GM04504 (cell line): ENCODE measurements at places on chromosomes 11 and 22.
A peak's percentile ranks its signal among the peaks of the same experiment; 100 is the strongest.

- no peak for DNase-seq
Measured at GRCh38 chr11:11313902-11314692, 39.0 kb downstream of the CSNK2A3 start.

- peak; percentile 5 for DNase-seq
Measured at GRCh38 chr11:1307998-1308742, 1.3 kb downstream of the TOLLIP start.

DNA sequence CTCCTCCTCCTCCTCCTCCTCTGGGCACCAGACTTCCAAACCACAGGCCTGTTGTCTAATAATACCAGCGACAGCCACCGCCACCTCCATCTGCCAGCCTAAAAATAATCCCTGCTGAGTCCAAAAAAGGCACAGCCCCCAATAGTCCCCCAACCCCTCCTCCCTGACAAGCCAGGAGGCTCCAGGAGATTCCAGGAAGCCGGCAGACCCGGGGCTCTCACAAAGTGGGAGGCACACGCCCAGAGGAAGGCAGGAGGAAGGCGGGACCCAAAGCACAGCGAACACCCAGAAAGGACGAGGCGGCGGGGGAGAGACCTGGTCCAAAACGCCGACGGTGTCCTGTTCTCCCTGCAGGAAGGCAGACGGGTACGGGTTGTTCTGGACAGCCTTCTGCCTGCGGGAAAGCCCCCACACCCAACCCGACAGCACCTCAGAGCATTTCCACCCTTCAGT is 5.9 kb downstream of the IGSF9B start:
- DNase-seq, result no peak

GRCh38 chr22:41915035-41915785 is at the start of gene SHISA8:
Gene SHISA8, minus strand, starts transcription at chr22:41915074. Its CDS starts 407 bp downstream, at chr22:41914667.
- no peak for DNase-seq

GRCh38 chr11:69941546-69942332 is 122.5 kb upstream of the FGF3 start:
- no peak for DNase-seq

GRCh38 chr11:8720352-8720751 is 37.8 kb downstream of the RPL27A start:
- no peak for DNase-seq

DNA sequence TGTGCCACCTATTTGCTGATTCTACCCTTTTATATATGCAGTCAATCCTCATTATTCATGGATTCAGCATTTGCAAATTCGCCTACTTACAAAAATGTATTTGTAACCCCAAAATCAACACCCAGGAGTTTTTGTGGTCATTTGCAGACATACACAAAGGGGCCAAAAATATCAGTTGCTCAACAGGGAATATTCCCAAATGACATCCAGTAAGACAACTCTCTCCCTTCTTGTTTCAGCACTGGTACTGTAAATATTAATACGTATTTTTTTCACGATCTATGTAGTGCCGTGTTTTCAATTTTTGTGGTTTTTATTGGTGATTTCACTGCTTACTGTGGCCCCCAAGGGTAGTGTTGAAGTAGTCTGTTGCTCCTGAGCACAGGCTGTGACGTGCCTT is 11.8 kb upstream of the CAVIN3 start:
- no peak for DNase-seq

GRCh38 chr11:39304586-39304985 is 2154.9 kb downstream of the LRRC4C start:
- DNase-seq, result no peak

- DNase-seq, result no peak
Measured at GRCh38 chr11:134385774-134386565, 26.1 kb downstream of the B3GAT1 start.

DNA sequence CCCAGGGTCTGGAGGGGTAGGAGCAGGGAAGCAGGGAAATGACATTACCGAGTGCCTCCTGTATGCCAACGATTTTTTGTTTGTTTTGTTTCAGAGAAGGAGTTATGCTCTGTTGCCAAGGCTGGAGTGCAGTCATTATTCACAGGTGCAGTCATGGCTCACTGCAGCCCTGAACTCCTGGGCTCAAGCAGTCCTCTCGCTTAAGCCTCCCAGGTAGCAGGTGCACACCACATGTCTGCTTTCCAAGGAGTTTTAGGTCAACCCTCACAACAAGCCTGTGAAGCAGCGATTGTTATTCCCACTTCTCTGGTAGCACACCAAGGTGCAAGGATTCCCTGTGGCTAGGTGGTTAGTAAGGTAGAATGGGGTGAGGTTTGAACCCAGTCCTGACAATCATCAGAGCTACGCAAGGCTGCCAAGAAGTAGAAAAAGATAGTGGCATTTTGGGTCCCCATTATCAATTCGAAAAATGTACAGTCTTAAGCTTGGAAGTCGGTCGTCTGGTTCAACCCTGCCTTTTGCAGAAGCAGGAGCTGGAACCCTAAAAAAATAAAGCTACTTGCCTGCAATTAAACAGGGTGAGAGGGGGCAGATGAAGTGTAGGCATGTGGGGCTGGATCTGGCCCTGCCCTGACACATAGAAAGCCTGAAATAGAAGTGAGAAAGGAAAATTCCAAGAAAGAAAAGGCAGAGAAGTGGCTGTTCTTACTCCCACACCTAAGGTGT is 9.1 kb downstream of the UCP3 start:
- no peak for DNase-seq

DNA sequence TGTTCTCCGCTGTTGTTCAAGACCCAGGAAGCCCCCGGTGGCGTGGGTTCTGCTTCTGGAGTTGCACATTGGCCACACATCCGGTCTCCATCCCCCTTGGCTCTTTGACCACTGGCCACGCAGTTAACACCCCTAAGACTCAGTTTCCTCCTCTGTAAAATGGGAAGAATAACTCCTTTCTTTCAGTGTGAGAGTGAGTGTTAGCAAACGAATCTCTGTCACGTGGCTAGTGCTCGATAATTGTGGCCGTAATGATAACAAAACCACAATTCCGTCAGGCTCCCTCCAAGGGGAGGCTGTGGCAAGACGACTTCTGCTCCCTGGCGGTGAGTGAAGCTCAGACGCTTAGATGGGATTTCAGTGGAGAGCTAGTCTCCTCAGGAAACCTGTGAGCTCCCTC is 315.2 kb upstream of the B3GAT1 start:
- DNase-seq, result no peak

- no peak for DNase-seq
Measured at GRCh38 chr22:41361716-41362310, 19.9 kb upstream of the TEF start.

- no peak for DNase-seq
Measured at GRCh38 chr11:71339396-71339881, 87.1 kb upstream of the SHANK2 start.

DNA sequence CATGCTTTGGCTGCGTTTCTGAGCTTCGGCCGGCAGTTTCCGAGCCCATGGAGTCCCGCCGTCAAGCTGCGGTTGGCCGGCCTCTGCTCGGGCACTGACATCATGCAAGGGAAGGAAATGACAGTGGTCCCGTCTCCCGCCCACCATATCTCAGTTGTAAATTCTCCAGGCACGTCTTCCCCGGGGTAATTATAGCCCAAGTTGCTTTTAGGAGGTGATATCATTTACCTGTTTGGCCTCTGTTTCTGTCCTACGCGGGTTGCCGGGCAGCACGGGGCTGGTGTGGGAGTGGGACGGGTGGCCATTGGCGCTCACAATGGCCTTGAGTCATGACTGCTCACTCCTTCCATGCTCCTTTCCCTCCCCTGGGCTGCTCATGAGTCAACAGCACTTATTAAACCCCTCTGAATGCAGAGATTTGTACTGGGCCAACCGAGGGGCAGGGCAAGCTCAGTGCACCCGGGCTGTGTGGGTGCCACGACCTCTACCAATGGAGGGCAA is 4.2 kb upstream of the ANO1 start:
- DNase-seq, result no peak

DNA sequence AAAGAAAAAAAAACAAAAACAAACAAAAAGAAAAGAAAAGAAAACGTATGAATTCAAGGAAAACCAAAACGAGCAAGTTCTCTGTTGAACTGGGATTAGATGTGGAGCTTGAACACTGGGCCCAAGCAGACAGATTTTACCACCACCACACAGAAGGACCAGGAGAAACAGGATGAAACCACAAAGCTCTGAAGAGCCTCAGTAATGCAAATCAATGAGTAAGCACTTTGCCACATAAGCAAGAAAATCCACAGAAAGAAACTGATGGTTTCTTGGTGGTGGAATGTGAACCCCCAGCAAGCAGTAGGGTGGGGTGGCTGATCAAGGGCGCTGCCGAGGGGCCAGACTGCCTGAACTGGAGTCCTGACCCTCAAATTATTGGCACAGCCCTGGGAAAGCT is 50.9 kb upstream of the NFRKB start:
- no peak for DNase-seq

DNA sequence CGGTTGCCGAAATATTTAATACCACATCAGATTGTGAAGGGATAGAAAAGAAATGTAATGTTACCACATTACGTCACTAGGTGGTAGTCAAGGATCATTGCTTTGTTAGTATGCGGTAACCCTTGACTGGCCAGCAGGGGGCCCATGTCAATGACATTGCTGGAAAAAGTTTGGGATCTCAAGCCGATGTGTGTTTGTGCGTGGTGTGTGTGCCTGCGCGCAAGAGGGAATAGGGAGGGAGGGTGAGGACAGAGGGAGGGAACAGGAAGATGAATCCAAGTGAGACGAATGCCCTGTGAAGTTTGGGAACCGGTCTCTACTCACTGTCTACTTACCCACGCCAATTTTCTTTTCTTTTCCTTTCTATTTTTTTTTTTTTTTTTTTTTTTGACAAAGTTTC is 10.7 kb upstream of the MRGPRX2 start:
- DNase-seq, result peak; percentile 69

DNA sequence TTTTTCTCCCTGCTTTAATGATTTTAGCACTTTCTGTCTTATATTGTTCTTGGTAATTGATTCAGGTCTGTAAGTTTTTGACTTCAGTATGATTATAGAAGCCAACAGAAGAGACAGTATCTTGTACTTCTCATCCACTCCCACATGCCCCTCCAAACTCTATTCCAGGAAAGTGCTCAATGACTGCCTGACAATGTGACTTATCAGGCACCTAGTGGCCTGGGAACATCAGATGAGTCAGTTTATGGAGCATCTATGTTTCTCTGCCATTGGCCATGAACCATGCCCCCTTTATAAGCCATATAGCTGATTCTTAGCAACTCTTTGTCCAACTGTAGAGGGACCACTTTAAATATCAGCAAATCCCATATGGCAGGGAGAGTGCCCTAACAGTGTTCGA is 179.2 kb upstream of the MTMR2 start:
- DNase-seq, result no peak

DNA sequence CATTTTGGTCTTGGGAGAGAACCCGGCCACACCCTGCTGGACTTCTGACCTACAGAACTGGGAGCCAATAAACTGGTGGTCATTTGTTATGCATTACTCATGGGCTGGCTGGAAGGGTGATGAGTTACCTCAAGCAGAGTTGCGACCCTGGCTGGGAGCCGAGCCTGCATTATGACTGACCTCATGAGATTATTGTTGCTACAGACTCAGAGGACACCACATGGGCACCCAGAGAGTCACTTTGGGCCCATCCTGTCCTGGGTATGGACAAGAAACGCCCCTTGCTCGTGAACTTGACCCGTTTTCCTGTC is 531.7 kb downstream of the TBC1D22A start:
- peak; percentile 52 for DNase-seq

- DNase-seq, result no peak
Measured at GRCh38 chr11:26995701-26996460, 2.0 kb downstream of the FIBIN start.

DNA sequence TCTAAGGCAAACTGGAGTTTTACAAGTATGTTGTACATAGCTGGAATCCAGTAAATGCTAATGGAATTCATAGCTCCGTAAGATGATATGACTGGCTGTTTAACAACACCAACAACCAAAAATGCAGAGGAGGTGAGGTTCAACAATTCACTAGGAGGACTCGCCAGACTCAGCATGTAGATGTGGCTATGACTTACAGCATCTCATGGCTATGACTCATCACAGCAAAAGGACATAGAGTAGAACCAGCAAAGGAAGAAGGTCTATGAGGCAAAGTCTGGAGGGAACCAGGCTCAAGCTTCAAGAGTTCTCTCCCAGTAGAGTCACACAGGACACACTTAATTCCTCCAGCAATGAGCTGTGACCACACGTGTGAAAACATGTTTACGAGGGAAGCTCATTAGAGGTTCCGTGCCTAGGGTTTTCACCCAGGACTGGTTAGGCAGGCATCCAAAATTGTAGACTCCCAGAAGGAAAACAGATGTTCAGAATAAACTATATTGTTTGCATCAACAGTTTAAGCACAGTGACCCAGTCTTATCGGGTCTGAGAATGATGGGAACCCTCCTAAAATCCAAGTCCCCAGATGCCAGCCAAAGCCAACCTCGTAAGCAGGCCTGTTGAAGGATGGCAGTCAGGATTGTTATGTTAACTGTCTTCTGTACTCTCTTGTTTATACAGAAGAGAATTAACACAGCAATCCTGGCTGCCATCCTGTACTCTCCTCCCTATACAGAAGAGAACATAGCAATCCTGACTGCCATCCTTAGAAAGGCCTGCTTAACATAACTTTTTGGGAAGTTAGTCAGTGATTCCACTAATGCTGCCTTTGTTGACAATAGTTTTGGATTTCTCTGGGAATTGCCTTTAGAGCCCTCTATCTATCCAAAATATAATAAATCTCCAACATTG is 116.6 kb downstream of the LARGE1 start:
- peak; percentile 83 for DNase-seq

DNA sequence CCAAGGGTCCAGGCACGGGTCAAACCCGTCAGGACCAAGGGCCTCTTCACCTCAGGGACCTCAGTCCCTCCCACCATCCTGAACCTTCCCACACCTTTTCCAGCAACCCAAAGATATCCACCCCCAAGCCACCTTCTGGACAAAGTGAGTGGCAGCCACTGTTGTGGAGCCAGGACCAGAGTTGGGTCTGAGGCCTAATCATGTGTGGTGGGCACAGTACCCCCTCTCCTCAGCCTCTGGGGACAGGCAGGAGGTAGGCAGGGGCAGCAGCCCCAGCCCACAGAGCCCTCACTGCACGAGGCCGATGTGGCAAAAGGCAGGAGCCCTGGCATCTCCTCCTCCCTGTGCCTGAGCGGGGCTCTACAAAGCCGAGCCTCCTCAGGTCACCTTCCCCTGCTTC is 2.5 kb downstream of the KCNJ11 start:
- no peak for DNase-seq

GRCh38 chr11:2092956-2093412 is 46.2 kb downstream of the IGF2 start:
- DNase-seq, result no peak

GRCh38 chr11:125374398-125374797 is 121.7 kb downstream of the FEZ1 start:
- DNase-seq, result no peak

- no peak for DNase-seq
Measured at GRCh38 chr11:103924166-103925013, 112.0 kb upstream of the DDI1 start.

DNA sequence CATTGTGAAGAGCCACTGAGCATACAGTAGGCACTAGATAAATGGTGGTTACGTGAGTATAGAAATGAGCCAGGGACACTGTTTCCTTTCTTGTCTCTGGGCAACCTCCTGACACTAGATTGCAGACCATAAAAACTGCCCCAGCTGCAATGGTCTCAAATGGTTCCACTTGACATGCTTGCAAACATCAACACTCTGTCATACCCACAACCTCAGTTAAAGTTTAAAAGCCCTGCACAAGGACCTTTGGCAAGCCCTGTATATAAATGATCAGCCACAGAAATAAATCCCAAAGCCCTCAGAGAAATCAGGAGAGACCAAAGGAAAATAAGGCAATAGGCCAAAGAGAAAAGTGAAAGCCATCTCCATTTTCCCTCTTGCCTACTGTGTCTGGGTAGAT is 20.7 kb downstream of the PLEKHA7 start:
- no peak for DNase-seq
